GM12864 (cell line): ENCODE measurements at places on chromosomes 7 and 10.

- no peak for DNase-seq
Measured at GRCh38 chr10:63429281-63429680, 36.5 kb downstream of the JMJD1C start.

- DNase-seq: no peak
Measured at GRCh38 chr7:157560258-157560654, 223.5 kb downstream of the DNAJB6 start.

GRCh38 chr10:11116361-11116760 is 98.7 kb downstream of the CELF2 start:
- no peak for DNase-seq

DNA sequence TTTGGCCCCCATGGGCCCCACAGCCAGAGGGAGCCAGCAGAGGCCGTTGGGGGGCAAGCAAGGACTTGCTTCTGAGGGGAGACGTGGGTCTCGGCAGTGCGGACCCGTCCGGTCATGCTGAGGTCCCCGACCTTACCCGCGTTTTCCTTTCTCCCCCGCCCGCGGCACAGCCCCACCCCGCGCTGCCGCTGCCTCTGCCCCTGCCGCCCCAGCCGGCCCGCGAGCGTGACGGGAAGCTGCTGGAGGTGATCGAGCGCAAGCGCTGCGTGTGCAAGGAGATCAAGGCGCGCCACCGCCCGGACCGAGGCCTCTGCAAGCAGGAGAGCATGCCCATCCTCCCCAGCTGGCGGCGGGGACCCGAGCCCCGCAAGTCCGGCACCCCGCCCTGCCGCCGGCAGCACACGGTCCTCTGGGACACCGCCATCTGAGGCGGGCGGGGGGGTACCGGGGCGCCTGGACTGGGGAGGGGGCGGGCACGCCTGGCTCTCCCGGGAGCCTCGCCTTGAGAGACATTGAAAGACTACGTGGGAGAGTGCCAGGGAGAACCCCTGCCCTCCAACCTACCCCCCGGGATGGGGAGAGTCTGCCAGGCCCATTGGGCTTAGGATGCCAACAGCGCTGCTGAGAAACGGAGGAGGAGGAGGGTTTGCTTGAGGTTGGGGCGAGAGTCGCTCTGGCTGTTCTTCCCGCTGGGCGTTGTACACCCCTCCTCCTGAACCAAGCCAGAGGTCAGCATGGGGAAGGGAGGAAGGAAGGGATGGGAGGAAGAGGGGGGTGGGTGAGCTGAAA is 9.9 kb downstream of the NYAP1 start:
- DNase-seq: no peak

DNA sequence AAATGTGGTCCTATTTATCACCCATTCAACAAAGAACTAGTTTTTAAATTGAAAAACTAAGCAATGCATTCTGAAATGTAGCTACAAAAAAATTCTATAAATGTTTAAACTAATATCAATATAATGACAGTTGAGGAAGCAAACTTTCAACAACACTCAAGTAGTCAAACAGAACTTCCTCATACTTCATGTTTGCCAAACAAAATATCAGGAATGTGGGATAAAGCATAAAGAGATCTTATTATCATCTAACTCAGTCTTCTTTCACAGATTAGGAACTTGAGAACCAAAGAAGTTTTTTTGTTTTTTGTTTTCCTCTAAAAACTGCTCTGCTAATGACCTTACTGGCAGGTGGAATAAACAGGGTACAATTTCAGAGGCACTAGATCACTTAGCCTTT is 116.2 kb downstream of the JAZF1 start:
- DNase-seq: no peak

DNA sequence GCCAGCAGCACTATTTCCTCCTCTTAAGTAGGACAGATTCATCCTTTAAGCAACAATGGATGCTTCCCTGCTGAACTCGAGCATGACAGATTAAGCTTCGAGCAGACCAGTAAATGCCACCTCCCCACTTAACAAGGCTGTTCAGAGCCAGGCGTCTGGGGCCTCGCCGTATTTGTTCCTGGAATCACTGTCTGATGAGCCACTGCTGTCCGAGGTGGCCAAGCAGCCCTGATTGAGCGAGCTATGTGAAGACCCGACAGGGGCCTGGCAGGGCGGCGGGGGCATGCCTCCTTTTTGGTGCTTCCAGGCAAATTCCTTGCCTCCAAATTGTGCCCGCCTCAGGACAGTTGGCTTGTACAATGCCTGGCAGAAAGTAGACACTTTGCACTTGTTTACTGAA is 862.6 kb downstream of the NRG3 start:
- no peak for DNase-seq

- DNase-seq: no peak
Measured at GRCh38 chr7:45417735-45418134, 156.4 kb upstream of the ADCY1 start.

GRCh38 chr10:101140084-101140949 is 9.2 kb downstream of the TLX1 start:
- no peak for DNase-seq

DNA sequence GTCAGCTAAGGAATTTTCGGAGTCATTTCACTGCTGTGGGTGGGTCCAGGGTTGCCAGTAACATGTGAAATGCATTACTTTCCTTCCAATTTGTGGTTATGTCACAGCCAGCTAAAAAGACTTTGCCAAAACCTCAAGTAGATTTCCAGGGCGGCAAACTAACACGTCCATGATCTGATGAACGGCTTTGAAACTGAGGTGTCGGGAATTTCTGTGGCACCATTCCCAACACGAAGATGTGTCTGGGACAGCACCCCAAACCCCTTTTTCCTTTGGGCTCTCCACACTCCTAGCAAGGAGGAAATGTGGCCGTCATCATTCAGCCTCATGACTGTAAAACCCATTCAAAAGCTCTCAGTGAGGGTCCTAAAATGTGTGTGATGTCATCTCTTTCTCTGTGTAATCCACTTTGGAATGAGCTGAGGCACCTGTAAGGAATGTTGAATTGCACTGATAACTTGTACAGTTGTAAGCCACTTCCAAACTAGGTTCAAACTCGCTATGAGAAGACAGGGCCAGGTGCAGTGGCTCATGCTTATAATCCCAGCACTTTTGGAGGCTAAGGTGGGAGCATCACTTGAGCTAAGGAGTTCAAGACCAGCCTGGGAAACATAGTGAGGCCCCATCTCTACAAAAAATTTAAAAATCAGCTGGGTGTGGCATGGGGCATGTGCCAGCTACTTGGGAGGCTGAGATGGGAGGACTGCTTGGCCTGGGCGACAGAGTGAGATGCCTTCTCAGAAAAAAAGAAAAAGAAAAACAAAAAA is 146.1 kb upstream of the FRMD4A start:
- no peak for DNase-seq

- DNase-seq: no peak
Measured at GRCh38 chr7:69091521-69091920, 506.8 kb upstream of the AUTS2 start.

- no peak for DNase-seq
Measured at GRCh38 chr10:20041931-20042330, 225.7 kb downstream of the PLXDC2 start.

DNA sequence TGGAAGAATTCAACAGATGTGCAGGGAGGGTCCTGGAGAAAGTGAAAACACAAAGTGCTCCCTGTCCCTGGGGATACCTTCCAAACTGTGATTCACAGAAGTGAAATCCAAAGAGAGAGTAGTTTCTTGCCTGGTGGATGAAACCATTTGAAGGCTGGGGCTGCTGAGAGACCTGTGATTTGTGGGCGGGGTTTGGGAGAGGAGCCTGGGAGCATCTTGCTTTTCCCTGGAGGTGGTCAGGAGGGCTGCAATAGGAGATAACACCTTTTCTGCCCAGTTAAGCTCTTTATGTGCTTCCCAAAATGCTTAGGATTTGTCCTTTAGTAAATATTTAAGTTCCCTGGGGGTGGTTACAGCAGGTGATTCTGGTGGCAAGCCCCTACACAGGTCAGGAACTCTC is 105.3 kb upstream of the TPK1 start:
- no peak for DNase-seq

DNA sequence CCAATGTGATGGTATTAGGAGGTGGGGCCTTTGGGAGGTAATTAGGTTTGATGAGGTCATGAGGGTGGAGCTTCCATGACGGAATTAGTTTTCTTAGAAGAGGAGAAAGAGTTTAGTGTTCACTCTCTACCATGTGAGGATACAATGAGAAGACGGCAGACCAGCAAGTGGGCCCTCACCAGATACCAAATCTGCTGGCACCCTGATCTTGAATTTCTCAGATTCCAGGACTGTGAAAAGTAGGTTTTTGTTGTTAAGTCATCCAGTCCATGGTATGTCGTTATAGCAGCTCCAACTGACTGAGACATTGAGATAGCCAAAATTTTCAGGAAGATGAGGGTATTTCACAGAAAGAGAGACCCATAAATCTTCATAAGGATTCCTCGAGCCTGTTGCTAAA is 3.6 kb upstream of the TMEM196 start:
- no peak for DNase-seq

- no peak for DNase-seq
Measured at GRCh38 chr7:133349101-133349500, 96.2 kb downstream of the EXOC4 start.

GRCh38 chr10:62625484-62625883 is 179.0 kb upstream of the ADO start:
- no peak for DNase-seq

DNA sequence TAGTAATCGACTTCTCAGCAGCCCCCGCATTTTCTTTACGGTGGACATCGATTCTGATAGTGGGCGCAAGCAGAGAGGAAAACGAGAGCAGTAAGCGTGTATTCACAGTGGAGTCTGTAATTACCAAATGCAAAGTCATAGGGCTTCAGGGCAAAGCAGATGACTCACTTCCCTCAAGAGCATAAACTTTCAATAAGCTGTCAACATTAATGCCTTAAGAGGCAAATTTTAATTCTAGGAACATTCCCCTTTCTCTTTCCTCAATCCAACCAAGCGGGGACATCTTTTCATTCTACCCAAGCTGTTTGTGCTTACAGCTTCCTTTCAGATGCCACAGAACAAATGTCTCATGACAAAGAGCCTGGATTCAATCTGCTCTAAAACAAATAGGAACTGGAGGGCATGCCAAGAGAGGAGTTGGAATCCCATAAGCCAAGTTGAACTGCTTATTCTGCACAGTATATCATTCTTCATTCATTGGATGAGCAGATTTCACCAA is 48.6 kb downstream of the MALSU1 start:
- no peak for DNase-seq

- peak; percentile 35 for DNase-seq
Measured at GRCh38 chr7:142632271-142633134, 116.8 kb upstream of the PRSS1 start.
